ENCODE measurements at places on chromosomes 3 and 15.

DNA sequence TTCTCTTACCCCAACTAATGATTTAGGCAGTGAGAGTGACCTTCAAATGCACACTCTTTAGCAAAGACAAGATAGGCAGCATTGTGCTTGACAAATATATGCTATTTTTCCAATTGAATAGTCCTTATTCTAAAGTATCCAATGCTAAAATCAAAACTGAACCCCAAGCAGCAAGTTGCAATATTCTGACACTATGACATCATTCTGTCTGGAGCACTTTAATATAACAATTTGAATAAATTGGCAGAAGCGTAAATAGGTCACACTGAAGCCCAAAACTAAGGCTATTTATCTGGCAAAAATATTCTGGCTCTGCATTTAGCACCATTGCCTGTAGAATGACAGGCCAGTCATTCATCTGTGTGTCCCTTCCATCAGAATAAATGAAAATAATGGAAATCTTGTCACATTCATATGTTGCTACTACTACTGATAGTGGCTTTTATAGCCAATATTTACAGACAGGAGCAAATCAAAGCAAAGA is 2.9 kb downstream of the CBLB start:
- no peak for DNase-seq

DNA sequence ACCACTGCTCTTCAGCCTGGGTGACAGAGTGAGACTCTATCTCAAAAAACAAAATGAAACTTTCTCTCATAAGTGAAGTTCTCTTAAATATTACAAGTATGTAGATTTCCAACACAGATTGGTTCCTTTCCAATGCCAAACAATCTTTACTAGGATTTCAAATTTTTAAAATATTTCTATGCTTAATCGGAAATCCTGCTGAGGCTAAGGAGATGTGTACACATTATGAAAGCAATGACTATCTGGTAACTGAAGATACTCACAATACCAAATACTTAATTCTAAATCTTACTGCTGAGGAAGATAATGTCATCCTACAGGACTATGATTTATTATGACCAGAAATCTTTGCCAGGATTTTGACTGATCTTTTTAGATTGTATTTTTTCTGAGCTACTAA is 255.6 kb upstream of the ZNF717 start:
- no peak for DNase-seq

DNA sequence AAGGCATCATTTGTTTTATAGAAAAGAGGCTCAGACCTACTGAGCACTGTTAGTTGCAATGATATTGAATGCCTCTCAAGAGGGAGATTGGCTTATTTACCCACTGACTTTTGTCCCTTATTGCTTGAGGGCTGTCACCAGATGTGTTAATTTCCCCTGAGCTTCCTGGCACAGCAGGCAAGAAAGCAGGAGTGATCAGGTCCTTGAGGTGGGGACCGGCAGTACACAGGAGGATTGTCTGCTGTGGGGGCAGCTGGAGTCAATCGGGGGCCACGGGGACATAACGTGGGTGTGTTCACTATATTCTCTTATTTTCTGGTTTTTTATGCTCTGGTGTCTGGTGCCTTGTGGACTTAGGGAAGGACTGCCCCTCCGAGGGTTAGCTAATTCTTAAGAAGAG is 44.6 kb downstream of the GASK1A start:
- no peak for DNase-seq

- DNase-seq: no peak
Measured at GRCh38 chr3:20074226-20075063, 34.2 kb downstream of the KAT2B start.

- no peak for DNase-seq
Measured at GRCh38 chr3:36244728-36245127, 135.6 kb upstream of the STAC start.

DNA sequence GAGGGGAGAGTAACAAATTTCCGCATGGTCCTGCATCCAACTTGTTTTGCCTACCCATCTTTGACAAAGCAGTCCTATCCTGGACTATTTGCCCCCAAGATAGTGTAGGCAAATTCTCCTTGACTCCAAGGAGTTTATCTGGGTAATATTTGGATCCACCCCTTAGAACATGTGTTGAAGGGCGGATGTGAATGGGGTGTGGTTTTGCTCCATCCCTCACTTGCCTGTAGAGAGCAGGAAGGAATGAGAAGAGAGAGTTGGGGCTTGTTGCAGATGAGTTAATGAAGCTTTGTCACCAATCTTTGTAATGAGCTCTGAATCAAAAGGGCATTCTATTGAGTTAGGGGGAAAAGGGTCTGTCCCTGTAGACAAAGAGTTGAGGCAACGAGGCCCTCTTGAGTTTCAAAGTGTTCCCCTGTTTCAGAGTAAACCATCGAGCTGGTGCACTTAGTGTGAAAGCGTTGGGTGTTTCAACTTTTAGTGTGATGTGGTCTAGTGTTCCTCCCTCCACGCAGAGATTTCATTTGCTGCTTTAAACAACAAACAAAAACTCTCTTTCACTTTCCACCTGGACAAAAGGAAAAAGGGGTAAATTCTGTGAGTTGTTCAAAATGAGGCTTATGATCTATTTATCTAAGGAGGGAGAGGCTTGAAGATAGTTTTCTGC is 42.2 kb upstream of the PPARG start:
- DNase-seq: no peak

DNA sequence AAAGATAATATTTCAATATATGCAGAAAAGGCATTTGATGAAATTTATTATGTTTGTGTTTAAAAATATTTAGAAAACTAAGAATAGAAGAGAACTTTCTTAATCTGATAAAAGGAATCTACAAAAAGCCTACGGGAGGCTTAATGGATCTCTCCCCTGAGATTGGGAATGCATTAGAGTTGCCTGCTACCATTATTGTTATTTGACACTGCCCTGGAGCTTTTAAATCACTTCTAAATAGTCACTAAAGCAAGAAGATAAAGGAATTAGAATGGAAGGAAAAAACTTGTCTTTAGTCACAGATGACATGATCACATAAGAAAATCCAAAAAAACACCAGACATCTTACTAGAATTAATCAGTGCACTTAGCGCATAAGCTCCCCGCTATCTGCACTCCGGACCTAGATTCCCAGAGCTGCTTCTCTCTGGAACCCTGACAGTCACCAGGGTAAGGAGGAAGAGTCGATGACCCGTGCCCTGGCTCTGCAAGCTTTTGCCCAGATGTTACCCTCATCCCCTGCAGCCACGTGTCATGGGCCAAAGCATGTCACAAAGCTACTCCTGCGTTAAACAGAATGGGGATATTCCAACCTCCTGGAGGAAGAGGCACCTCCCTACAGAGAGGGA is 97.1 kb downstream of the MINAR1 start:
- DNase-seq: no peak
